ENCODE measurements at places on chromosomes 7 and 10.

- DNase-seq, result no peak
Measured at GRCh38 chr7:57407125-57407524, 42.9 kb upstream of the ZNF716 start.

DNA sequence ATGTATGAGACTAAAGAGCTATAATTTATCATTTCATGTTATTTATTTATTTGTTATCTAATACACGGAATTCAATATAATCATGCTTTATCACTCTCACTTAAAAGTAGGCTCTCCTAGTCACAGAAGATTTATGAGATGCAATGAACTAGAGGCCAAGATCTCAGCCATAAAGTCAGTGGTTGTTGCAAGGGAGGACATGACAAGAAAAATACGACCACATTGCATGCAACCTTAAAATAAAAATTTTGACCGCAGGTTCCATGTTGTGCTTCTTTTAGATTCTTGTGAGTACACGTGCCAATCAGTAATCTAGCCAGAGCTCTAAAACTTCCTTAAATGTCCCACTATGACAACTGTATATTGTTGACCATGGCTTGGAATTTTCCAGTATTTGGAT is 75.9 kb upstream of the SP8 start:
- DNase-seq, result no peak

- no peak for DNase-seq
Measured at GRCh38 chr10:89946106-89946505, 244.7 kb downstream of the KIF20B start.

- no peak for DNase-seq
Measured at GRCh38 chr7:36232971-36233550, 80.0 kb downstream of the EEPD1 start.

DNA sequence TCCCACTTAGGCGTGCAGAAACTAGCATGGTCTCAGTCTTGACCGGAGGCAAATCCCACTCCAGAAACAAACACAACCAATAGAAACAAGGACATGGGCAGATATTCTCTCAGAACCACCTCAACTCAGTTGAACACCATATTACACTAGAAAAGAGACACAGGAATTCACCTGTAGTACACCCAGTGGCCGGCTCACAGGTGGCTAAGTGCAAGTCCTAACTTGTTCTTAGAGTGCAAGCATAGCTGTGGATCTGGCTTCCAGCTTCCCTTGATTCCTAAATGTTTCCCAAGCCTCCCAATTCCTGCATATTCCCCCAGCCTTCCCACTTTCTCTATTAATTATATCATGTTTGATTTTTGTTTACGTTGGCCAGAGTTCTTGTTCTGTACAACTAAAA is 164.4 kb downstream of the TPK1 start:
- no peak for DNase-seq

DNA sequence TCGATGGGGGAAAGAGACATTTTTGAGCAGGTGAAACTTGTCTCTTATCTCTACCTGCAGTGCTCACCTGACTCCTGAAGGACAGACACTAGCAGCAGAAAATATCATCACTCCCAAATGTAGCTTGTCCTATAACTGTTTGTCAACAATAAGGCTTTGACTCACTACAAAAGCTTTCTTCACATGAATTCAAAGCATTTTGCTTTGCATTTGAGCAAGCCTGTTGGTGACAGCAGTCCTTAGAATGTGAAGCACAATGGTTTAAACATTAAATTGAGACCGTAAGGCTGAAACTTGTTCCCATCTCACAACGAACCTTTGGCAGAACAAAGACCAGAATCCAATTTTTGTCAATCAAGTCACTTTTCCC is 30.6 kb upstream of the ZNRF2 start:
- DNase-seq, result no peak

DNA sequence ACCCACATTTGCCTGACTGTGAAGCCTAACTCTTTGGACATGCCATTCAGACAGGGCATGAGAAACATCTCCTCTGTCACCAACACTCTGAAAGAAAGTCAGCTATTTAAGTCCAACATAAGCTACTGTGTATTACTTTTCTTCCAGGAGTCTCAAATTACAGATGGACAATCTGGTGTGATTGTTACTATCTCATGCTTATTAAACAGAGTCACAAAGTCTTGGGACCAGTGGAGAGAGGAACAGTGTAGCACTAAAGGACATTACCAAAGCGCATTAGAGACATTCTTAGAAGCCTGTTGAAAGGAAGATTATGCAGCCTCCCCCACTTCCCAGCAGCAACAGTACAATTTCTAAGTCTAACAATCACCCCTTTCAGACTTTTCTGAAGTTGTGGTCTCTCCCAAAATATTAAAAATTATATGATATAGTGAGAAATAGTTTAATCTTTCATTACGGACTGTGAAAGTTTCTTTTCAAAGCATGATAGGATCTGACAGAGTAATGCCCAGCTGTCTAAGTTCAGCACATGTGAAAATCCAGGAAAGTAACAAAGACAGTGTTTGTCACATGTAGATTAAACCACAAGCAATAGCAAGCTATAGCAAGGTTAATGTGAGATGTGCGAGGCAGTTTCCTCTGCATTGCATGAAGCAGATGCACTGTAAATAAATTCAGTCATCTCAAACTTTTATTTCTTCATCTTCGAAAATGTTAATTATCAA is 280.9 kb upstream of the FZD8 start:
- no peak for DNase-seq

- no peak for DNase-seq
Measured at GRCh38 chr7:103862302-103863035, 127.0 kb downstream of the RELN start.

DNA sequence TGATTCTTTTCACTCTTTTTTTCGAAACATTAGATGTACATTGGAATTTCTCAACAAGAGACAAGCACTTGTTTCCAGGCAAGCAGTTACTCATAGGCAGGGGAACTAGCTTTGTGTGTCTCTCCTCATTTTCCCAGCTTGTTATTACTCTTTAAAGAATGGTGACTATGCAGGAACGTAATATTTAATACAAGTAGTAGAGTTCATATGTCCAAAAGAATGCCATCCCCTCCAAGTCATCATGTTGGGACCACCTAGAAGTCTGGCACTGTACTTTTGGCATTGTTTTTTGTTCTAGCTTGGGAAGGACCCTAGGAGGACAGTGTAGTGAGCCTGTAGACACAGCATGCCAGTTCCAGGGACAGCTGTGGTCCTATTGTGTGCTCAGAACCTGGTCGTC is 650.7 kb downstream of the INHBA start:
- DNase-seq, result no peak

GRCh38 chr7:135166338-135166990 is 4.0 kb downstream of the CYREN start:
- no peak for DNase-seq

GRCh38 chr10:13797164-13797563 is 210.4 kb downstream of the PRPF18 start:
- DNase-seq, result no peak

- DNase-seq, result no peak
Measured at GRCh38 chr7:55475855-55476803, 96.2 kb downstream of the VOPP1 start.

DNA sequence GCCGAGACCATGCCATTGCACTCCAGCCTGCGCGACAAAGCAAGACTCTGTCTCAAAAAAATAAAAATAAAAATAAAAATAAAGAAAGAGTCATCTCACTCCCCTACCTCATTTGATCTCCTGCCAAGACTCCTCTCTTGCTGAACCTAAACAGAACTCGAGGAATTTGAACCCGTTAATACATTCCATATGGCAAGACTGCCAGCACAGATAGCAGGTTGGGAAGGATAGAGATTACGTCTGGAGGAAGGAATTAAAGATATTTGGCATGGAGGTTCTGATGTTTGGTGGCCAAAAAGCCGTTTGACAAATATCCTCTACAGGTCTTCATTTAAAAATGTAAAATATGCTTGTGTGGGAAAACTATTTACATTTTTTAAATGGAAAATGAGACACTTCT is 549.6 kb downstream of the HTR7 start:
- no peak for DNase-seq

DNA sequence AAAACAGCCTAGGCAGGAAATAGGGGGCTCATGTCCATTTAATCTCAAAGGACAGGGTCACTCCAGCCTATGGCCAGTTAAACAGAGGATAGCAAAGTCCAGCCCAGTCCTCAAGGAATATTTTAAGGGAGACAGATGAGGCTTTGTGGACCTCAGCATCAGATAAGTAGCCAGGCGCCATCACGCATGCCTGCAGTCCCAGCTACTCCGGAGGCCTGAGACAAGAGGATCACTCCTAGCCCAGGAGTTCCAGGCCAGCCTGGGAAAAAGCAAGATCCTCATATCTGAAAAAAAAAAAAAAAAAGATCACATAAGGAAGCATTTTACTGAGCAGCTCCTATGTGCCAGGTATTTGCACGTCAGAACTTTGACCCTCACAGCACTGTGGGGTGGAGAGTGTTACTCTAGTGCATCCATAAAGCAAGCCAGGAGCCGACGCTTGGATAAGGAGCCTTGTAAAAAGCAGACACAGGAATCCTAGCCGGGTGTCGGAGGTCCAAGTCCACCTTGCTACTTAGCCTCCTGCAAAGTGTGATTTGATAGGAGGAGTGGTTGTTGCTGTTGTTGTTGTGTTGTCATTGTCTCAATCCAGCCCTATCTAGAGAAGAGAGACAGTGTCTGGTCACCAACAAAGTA is 61.8 kb upstream of the DOCK1 start:
- DNase-seq, result no peak

- no peak for DNase-seq
Measured at GRCh38 chr10:48542471-48543181, 62.2 kb downstream of the ARHGAP22 start.

DNA sequence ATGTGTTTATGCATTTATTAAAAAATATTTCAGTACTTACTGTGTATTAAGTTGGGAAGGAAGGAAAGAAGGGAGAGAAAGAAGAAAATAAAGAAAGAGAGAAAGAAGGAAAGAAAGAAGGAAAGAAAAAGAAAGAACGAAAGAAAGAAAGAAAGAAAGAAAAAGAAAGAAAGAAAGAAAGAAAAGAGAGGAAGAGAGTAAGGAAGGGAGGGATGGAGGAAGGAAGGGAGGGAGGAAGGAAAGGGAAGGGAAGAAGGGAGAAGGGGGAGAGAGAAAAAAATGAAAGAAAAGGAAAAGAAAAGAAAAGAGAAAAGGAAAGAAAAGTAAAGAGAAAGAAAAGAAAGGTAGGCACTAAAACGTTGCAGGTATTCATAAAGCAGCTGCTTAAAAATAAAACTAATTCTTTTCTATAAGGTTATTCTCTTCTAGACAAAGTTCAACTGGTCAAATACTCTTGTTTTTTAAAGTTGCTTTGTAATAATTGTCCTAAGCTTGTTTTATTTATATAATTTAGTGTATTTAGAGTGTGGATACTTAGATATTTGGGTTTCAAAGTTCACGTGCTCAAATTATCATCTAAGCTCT is 703.3 kb upstream of the LRRTM3 start:
- DNase-seq, result no peak
